ENCODE measurements at places on chromosomes 6 and 20.

DNA sequence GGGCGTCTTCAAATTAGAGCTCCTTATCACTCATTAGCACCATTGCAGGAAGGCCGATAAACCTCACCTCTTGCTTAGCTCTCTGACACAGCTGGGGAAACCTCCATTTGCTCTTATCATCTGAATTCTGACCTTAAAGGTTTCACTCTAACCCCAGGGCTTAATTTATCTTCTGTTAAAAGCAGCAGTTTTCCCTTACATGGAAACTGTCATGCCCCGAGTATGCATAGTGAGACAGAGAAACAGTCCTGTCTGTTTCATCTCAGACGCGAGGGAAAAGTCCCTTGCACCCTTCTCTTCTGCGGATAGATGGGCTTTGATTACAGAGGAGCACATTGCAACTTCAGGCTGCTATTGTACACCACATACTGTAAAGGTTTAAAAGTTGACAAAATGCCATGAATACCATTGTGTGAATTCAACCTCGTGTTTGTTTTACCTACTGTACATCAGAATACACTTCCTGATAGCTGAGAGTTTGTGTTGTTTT lies 191.5 kb upstream of the BMP2 start:
- DNase-seq = no peak

DNA sequence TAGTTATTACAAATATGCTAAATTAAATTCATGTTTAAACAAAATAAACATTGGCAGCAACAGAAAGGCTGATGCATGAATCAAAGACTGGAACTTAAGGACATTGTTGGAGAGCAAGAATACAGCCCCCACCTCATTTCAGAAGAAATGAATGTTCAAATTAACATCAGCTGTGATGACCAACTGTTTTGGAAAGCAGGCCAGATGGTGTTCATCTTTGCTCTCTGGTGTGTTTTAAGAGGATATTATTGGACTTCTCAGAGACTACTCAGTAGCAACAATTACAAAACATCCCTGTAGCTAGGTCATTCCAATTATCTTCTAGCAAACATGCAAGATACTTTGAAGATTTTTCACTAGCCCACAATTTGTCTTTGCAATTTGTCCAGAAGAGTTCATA lies 118.6 kb upstream of the DOK5 start:
- DNase-seq = no peak

DNA sequence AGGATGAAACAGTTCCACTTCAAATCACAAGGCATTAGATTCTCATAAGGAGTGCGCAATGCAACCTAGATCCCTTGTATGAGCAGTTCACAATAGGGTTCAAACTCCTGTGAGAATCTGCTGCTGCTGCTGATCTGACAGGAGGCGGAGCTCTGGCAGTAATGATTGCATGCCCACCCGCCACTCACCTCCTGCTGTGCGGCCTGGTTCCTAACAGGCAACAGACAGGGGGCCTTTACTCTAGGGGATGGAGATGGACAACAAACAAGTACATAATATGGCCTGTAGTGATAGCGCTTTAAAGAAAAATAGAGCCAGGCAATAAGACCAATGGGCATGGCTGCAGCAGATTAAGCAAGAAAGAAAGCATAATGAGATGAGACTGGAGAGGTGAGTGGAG lies 2.7 kb upstream of the TBC1D22B start:
- DNase-seq = no peak

- DNase-seq = no peak
Observed at GRCh38 chr6:125886021-125886420, 70.5 kb upstream of the HINT3 start.

DNA sequence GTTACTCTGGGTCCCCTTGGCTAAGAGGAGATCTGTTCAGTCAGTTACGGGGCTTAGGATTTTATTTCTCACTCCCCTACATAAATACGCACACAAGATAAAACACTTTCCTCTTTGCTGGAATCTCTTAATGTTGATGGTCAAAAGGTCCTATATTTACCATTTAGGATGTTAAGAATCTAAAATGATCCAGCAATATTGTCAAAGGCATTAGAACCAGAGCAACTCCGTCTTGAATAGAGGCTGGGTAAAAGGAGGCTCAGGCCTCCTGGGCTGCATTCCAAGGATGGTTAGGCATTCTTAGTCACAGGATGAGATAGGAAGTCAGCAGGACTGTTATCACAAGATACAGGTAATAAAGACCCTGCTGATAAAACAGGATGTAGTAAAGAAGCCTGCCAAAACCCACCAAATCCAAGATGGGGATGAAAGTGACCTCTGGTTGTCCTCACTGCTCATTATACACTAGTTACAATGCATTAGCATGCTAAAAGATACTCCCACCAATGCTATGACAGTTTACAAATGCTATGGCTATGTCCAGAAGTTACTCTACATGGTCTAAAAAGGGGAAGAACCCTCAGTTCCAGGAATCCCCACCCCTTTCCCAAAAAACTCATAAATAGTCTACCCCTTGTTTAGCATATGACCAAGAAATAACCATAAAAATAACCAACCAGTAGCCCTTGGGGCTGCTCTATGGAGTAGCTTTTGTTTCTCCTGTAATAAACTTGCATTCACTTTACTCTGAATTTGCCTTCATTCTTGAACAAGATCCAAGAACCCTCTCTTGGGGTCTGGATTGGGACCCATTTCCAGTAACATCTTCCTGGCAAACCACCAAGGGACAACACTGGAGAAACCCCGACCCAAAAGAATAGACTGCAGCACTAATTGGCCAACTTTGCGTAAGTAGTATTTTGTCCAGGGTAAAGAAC lies 107.5 kb downstream of the DTNBP1 start:
- DNase-seq = no peak

DNA sequence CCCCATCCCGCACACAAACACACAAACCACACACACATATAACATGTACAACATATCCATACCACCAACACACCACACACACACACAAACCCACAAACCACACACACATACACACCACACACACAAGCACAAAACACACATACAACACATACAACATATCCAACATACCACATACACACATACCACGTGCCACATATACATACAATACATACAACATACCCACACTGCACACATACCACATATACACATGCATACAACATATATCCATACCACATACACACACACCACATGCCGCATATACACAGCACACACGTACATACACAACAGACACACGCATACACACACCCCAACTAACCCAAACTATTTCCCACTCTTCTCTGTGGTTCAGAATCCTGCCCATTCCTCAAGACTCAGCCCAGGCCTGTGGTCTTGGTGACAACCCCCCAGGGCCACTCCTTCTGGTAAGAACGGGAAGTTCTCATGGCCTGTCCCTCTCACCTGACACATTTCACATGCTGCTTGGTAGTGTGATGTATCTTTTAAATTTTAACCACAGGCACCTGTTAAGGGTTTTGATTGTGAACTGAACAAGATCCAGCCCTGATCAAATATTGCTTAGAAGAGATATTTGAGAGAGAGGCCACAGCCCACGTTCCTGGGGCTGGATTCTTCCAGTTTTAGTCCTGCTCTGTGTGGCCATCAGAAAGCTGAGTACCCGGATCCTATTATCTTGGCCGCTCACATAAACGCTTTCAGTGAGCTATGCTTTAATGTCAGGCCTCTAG lies 55.9 kb upstream of the KCNK16 start:
- DNase-seq = no peak

DNA sequence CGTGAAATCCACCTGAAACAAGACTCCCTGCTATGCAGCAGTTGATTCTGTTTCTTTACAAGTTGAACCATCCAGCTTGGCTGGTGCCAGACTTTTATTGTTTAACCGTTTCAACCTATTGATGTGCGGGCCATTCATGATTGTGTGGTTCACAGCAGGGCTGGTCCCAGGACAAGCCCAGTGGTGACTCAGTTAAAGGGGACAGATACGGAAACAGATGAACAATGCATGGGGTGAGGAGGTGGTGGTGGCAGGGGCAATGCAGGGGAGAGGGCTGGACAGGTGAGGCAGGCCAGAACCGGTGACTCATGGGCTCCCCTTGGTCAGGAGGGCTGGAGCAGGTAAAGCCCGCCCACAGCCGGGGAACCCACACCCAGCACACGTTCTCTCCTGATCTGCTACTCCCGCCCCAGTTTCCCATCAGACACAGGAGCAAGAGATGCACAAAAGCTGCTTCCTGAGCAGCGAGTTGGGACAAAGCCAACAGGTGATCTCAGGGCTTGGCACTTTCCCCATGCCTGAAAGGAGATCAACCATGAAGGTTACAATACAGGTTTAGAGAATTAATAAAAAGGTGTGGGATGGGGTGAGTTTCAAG lies 232.2 kb downstream of the LY86 start:
- no peak for DNase-seq

DNA sequence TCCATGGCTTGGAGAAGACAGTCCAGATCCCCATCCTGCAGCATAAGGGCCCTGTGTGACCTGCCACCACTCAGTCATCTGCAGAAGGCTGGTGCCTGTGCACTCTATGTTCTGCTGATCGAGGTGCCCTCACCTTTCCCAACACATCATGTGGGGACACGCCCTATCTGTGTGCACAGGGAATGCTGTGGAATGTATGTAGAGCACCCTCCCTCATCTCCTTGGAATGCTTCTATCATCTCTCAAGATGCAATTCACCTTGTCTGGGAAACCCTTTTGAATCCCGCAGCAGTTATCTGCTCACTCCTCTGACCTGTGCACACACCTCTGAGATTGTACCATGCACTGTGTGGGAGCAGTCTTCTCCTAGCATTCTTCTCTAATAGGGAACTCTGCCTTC lies 207.2 kb upstream of the SSTR4 start:
- DNase-seq = no peak

GRCh38 chr6:41769376-41769775 lies 10.3 kb downstream of the FRS3 start:
- no peak for DNase-seq

GRCh38 chr20:2559651-2560050 lies 23.3 kb downstream of the TMC2 start:
- DNase-seq = no peak

DNA sequence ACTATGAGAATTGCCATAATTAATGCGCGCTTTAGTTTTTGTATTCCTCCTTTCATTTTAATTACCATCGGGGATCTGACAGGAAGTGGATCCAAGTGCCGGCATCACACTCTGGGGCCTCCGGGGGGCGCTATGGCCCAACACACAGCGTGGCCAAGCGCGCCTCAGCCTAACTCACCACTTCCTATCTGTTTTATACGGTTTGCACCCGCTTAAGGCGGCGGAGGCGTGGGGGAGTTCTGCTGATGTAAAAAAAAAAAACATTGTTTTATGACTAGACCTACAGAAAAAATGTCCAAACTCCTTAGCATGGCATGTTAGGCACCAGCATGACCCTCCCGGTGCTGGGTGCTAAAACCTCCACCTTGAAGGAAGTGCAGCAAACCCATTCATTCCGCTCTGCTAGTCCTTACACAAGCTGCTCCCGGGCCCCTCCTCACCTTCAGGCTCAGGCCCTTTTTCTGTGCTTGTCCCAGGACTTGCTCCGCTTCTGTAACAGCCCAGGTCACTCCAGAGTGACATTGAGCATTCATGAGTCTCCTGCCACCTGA lies 4.5 kb upstream of the EBF4 start:
- no peak for DNase-seq

- no peak for DNase-seq
Observed at GRCh38 chr20:21509079-21509596, 4.7 kb downstream of the NKX2-2 start.

DNA sequence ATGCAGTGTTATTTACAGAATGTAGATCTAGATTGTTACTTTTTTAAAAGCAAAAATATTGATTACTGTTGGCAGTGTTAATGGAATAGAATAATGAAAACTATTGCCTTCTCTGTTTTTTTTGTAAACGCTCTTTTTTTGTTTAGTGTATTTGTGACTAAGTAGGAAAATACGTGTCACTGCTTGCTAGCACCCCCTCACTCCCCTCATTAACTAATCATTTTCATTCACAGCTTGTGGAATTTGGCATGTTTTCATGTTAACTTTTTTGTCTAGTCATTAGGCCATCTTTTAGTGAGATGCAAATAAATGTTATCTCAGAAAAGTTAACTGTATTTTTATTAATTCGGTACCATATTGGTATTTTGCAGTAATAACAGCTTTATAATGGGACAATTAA lies 29.8 kb downstream of the ADGRG6 start:
- DNase-seq = no peak

DNA sequence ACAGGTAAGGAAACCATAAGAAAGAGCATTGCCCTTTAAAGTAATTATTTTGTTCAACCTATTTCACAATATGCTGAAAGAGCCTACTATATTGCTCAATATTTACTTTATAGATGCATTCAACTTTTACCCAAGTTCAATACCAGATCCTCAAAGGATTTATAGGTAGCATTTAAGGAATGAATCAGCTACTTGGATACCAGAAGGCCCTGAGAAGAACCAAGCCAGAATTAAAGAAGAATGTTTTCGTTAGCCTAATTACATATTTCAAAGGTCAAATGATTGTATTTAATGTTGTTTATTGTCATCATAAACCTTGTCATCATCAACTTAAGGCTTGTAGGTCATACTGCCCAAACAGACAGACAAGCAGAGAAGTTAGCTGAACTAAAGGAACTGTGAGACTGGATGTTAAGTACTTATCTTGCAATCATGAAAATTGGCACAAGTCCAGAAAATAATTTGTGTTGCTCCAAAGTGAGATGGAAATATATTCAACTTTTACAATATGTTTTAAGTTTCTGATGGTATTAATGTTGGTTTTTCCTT lies 636.7 kb downstream of the RFPL4B start:
- no peak for DNase-seq

GRCh38 chr6:79261666-79262065 lies 27.2 kb upstream of the HMGN3 start:
- no peak for DNase-seq

- no peak for DNase-seq
Observed at GRCh38 chr6:4020822-4021132, 58.2 kb downstream of the FAM217A start.

DNA sequence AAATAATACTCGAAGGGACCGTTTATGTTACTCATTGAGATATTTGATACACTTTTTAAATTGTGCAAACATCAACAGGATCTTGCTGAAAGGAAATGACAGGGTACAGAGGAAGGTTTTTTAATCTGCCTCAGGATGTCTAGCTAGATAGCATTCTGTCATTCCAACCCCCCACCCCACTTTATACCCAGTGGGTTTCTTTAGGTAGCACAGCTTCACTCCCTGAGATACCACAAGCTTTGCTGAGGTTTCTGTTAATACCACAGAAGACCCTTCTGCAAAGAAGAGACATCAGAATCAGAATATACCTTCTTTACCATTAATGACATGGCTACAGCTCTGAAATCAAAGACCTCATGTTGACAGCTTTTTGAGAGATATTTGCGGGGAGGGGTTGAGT lies 1.3 kb downstream of the PHACTR2 start:
- no peak for DNase-seq

- DNase-seq = no peak
Observed at GRCh38 chr20:58306421-58307261, 2.9 kb upstream of the RAB22A start.

DNA sequence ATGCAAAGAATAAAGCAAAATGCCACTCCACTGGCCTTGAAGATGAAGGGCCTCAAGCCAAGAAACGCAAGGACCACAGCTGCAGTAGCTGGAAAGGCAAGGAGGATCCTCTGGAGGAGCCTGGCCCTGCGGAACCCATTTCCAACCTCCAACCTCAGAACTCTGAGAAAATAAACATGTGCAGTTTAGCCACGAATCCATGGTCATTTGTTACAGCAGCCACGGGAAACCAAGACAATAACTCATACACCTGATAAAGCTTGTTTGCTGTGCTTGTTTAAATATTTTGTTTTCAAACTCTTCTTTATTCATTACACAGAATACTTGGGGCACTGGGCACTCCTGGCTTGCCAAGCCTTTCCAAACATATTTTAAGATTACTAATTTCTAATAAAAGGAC lies 10.4 kb downstream of the SERPINB6 start:
- no peak for DNase-seq

GRCh38 chr6:22363714-22364239 lies 66.9 kb upstream of the PRL start:
- DNase-seq = peak; percentile 8
